ENCODE measurements at places on chromosomes 3 and 15.

GRCh38 chr15:101207867-101208288 is 44.0 kb downstream of the CHSY1 start:
- DNase-seq = peak; percentile 79

DNA sequence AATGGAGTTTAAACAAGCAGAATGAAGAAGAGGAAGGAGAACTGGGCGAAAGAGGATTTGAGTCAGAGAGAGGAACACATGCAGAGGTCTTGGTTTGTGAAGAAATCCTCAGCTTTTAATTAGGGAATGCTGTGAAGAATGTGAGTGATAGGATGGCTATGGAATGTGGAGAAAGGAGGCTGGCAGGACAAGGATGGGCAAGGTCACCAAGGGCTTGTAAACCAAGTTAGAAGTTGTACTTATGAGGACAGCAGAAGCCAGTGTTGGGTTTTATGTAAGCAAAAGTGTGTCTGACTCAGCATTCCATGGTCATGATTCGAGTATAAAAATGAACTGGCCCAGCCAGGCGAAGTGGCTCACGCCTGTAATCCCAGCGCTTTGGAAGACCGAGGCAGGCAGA is 60.0 kb upstream of the IL12A start:
- DNase-seq = peak; percentile 96

GRCh38 chr3:22122567-22122966 is 371.6 kb upstream of the ZNF385D start:
- no peak for DNase-seq

DNA sequence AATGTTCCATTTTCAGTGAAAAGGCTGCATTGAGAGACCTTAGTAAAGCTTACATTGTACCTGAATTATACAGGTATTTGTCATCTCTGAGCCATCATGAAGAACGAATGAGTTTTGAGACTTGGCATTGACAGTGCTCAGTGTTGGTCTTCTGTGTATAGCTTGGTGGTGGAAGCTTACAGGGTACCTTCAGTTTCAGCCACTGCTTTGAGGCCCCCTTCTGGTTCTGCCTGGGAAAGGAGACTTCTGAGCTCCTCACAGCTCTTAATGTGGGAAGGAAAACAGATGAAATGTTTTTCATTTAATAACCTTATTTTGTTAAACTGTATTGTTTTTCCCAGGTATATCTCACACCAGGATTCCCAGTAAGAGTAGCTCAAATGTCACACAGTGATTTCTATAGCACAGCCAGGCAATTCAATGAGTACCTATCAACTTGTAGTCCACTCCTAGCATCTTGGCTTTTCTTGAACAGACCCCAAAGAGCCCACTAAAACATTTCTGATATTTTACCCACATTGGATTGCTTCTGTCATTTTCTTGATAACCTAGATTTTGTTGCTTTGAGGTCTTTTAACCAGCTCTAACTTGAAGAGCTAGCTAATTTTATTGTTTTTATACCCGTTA is 5.6 kb downstream of the SERPINI1 start:
- DNase-seq = peak; percentile 57

- no peak for DNase-seq
These were observed 325.5 kb downstream of the SI start for GRCh38 chr3:164752812-164753211.

DNA sequence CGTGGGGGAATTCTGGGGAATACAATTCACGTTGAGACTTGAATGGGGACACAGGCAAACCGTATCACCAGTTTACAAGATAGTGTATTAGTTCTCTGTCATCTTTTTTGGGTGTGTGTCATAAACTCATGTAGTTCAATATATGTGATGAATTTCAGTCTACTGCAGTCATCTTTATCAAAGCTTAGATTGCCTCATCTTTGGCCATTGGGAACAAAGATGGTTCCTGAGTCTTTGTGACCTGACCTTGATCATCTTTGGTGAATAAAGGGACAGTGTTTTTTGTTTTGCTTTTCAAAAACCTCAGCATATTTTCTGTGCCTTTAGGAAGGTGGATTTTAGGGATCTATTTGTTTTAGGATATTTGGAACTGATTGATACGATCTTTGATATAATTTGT is 23.3 kb downstream of the LRCH3 start:
- no peak for DNase-seq

GRCh38 chr3:94862703-94863102 is 799.8 kb downstream of the NSUN3 start:
- peak; percentile 33 for DNase-seq

- DNase-seq = peak; percentile 61
These were observed 64.9 kb upstream of the SPRED1 start for GRCh38 chr15:38187630-38188313.

- DNase-seq = peak; percentile 53
These were observed 5.1 kb downstream of the MAGEL2 start for GRCh38 chr15:23642413-23643044.

- DNase-seq = no peak
These were observed 192.5 kb downstream of the P3H2 start for GRCh38 chr3:189927975-189928895.

GRCh38 chr3:18423401-18424212 is 1.5 kb downstream of the SATB1 start:
- peak; percentile 65 for DNase-seq

GRCh38 chr3:21672303-21672702 is 78.7 kb downstream of the ZNF385D start:
- DNase-seq = peak; percentile 58
